ENCODE measurements at places on chromosomes 6 and 20.

- DNase-seq = no peak
Measured at GRCh38 chr6:17894191-17894590, 93.2 kb downstream of the KIF13A start.

- DNase-seq = no peak
Measured at GRCh38 chr6:141041596-141042087, 1091.1 kb upstream of the GJE1 start.

GRCh38 chr6:38387461-38387860 lies 252.3 kb downstream of the BTBD9 start:
- DNase-seq = no peak

DNA sequence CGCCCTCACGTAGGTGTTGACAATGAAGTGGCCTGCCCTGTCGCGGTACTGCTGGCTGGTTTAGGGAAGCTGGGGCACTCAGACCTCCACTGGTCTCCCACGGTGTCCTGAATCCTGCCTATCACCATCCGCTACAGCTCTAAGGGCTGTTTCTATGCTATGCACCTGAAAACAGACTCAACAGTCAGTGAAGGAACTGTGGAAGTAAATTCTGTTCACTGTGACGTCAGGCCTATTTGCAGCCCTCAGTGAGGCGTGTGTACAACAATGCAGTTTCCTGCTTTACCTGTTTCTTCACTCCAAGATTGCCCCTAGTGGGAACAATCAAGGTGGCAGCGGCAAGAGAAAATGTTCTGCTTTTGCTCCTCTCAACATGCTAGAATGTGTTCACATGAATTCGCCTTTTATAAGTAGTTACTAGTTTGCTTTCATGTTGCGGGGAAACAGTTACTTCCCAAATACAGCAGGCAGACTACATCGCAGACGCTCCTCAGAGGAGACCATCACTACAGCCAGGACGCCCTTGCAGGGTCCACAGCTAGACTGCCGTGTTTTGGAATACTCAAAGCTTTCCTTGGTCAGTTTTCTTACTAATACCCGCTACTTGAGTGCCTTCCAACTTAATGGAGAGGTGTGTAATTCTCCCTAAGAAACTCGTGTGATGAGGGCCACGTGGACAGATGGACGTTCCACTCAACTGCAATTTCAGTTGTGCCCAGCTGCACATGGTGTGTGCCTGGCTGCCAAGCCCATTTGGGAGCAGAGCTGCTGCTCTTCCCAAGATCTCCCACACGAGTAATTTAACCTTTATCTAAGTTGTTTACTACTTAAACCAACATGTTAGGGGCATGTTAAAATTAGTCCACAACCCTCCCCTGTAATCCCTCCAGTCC lies 25.4 kb downstream of the DIDO1 start:
- DNase-seq = peak; percentile 72

GRCh38 chr20:20778676-20779075 lies 66.2 kb upstream of the RALGAPA2 start:
- no peak for DNase-seq

GRCh38 chr6:84872996-84873723 lies 108.8 kb upstream of the TBX18 start:
- DNase-seq = no peak

DNA sequence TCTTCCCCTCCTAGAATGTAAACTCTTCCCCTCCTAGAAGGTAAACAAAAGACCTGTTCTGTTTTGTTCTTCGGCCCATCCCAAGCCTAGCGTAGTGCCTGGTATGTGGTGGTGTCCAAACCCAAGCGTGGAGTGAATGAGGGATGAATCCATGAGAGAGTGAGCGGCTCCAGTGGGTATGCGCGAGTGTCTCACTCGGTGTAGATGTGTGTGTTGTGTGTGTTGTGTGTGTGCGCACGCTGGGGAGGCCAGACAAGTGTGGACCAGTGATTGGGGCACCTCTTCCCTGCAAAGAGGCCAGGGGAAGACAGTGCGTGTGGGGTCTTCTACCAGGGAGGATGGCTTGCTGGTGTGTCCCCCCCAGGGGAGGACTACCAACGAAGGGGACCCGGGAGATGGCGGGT lies 392 bp upstream of the SLC2A10 start:
- no peak for DNase-seq

DNA sequence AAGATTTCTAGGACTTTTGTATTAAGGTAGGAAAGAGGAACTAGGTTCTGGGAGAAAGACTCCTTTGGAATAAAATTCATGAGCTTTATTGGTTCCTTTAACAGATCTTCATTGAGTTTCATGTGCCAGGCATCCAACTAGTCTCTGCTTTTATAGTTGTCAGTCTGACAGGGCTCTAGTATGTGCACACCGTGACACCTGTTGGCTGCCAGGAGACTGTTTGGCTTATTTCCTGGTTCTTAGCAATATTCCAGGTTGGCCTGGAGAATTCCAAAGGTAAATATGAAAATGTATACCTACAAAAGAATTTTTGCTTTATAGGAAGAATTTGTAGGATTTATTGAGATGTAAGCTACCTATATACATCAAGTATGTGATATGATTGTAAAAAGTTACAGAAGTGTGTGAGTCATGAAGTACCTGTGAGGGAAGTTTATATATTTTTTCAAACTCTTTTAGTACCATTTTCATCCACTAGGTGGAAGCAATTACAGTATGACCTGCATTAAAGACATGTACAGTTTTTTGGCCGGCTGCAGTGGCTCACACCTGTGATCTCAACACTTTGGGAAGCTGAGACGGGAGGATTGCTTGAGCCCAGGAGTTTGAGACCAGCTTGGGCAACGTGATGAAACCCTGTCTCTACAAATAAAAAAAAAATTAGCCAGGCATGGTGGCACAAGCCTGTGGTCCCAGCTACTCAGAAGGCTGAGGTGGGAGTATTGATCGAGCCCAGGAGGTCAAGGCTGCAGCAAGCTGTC lies 35.2 kb downstream of the NDUFAF5 start:
- peak; percentile 41 for DNase-seq

DNA sequence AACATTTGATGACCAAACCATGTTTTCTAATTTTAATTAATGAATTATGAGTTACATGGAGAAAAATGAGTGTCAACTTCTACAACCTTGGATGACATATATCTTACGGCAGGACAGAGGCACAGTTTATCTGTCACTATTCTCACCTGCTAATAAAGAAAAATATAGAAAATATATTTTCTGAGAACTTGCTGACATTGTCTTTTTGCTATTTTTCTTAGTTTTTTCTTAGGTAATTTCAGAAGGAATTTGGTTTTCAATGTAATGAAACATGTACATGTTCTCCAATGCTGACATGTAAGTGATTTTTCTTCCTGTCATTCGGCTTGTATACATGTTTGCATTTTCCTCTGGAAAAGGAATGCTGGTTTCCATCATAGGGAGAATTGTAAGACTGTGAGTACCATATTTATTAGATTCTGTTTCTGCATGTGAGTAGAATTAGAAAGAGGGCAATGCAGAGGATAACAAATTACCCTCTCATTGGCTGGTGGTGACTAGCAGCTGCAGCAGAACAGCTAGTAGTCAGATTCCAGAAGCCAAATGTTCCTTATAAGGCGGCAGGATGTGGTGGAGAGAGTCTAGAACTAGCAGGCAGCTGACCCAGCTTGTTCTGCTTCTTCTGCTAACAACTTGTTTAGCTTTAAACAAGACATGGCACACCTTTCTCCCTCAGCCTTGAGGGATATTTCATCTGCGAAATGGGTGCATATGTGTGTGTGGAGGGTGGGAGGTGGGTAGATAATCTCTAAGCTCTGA lies 132.8 kb upstream of the SPACA1 start:
- DNase-seq = no peak

GRCh38 chr20:15637546-15637945 lies 935.7 kb downstream of the KIF16B start:
- no peak for DNase-seq

- no peak for DNase-seq
Measured at GRCh38 chr20:16158976-16159286, 414.3 kb downstream of the KIF16B start.

DNA sequence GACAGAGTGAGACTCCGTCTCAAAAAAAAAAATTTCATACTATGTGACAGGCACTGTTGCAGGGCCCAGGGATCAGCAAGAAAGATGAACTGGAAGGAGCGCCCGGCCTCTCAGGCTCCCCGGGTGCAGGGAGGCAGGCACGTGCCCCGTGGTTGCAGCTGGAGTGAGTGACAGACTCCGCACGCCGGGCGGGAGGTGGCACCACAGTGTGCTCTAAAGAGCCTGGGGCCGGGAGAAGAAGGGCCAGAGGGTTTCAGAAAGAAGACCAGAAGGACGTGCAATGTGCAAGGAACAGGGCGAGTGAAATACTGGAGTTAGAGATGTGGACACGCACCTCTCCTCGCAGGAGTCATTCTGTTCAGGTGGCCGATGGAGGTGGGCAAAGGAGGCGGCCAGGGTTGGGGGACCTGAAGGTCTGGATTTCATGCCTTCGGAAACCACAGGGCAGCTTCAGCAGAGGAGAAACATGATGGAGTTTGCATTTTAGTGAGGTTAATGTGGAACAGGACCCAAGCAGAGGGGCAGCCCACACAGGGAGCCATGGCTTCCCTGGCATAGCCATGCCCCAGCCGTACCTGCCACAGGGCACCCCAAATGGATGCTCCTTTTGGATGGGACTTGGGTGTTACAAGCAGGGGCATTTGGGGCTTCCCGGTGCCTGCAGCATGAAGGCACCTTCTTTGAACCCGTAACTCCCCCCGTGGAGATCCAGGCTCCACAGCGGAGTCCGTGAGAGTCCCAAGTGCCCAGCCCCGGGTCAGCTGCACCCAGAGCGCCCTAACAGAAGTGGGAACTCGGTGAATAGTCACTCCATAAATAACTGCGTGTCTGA lies 226.2 kb downstream of the ERMARD start:
- no peak for DNase-seq

DNA sequence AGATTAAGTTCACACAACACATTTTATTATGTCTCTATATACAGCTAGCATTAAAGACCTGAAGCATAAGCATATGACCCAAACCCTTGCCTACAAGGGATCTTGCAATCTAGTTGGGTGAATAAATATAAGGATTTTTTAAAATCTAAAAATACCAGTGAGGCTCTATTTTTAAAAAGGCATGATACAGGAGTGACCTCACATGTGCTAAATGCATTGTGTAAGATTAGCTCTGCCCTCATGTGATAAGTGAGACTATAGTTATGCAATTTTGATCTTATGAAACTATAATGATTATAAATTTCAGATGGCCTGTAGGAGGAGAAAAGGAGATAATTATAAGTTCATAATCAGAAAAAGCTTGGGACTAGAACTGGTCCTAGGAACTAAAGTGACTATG lies 451.0 kb upstream of the MAN1A1 start:
- no peak for DNase-seq

DNA sequence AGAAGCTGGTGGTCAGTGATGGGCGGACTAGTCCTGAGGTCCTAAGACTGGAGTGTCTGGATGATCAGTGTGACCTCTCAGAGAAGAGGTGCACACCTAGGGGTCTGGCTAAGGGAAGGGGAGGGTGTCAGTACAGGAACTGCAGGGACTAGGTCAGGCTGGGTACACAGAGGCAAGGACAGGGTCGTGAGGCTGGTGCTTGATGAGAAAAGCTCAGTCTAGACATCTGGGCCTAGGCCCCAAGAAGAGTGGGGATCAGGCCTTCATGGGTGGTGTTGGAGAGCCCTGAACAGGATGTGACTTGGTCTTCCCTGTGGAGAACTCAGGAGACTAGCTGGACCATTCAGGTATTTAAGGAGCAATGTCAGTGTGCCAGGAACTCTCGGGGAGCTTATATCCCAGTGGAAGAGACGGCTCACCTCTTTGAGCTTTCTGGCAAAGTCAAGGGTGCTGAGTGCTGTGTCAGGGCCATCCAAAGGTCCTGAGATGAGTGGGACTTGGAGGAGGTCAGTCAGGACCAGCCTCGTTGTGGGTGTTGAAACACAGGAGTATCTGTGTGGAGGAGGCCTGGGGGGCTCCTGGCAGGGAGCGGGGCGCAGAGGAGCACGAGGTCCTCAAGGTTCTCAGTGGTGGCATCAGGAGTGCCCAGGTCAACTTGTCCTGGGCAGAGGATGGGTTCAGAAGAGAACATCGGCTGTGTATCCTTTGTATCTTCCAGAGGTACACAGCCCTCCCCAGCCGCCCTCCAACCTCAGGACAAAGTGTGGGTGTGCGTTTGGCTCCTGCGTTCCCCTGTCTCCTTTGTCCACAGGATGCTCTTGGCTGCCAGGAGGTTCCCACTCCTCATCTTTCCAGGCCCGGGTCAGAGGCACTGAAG lies 13.3 kb upstream of the MYT1 start:
- no peak for DNase-seq

GRCh38 chr6:44255871-44256774 lies 1.2 kb downstream of the SLC35B2 start:
- no peak for DNase-seq

- no peak for DNase-seq
Measured at GRCh38 chr6:44185953-44186634, 27.5 kb downstream of the CAPN11 start.

DNA sequence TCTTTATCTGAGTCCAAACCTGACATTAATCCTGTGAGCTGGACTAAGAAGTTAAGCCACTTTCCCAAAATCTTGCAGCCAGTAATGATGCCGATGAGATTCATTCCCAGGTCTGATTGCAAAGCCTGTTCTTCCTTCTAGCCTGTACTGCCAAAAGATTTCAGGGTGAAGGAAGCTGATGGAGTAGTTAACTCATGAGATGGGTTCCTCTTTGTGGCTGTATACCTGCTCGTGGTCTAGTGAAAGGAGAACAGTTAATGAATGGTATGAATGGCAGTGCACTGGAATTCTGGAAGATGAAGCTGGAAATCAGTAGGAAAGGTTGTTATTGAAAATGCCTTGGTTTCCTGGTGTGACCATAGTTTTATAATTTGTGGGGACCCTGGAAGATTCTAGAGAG lies 112.0 kb downstream of the FYN start:
- DNase-seq = no peak

DNA sequence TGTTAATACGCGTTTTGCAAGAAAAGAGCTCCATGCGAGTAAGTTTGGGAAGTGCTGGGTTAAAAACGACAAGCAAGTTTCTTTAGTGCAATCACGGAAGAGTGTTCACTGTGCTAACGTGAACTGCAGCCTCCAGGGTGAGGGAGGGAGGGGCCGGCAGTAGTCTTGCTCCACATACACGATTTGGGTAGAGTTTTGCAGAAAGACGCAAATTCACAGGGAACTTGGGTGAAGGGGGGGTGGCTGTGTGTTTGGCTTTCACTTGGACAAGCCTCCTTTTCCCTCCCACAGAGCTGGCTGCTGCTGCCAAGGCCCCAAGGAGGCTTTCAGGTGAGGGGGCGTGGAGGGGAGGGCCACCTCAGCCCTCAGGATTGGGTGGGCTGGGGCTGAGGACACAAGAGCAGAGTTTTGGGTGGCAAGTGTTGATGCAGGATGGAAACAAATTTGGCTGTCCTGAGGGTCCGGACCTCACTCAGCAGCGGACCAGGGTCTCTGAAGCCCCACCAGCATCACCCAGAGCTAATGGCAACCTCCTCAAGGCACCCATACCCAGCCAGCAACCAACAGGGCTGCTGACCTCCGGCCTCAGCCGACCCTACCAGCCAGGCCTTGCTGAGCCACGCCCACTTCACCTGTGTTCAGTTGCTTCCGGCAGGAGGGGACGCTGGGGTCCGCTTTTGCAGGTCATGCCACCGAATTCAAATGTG lies 204.5 kb downstream of the ERMARD start:
- no peak for DNase-seq

All from urinary bladder (tissue), 4 donors.